HCT116 (cell line): ENCODE measurements at places on chromosomes 16 and 17. TPM values are rescaled to one million over a fixed set of nuclear protein-coding genes. Genes with fewer than 3 reads are reported as not detected.

The ITGAD gene
- total RNA-seq = 0.12 TPM

The PKMYT1 gene
- 104 TPM for total RNA-seq

DNA sequence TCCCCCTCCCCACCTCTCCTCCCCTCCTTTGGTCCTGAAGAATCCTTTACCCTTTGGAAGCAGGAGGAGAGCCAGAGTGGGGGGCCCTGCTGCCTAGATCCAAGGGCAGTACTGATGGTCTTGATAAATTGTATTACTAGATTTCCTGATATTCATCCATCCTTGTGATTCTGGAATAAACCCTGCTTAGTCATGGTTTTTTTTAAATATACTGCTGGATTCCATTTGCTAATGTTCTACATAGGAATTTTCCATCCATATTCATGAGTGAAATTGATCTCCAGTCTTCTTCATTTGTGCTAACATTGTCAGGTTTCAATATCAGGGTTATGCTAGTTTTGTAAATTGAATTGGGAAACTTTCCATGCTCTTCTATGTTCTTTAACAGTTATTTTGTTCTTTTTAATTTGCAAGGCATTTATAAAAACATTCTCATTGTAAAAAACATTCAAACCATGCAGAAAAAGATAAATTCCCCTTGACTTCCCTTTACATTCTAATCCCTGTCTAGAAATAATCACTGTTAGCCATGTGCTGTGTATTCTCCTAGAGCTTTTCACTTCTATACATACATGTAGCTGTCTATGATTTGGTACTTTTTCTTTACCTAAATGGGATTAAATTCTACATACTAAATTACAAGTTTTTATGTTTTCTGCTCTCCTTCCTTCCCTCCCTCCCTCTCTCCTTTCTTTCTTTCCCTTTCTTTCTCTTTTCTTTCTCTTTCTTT lies 56.7 kb downstream of the CCDC42 start:
- DNase-seq = no peak

- DNase-seq = no peak
Observed at GRCh38 chr16:21600031-21600773, 825 bp downstream of the METTL9 start.

GRCh38 chr17:31008374-31009041 lies 37.7 kb downstream of the RNF135 start:
- no peak for DNase-seq

DNA sequence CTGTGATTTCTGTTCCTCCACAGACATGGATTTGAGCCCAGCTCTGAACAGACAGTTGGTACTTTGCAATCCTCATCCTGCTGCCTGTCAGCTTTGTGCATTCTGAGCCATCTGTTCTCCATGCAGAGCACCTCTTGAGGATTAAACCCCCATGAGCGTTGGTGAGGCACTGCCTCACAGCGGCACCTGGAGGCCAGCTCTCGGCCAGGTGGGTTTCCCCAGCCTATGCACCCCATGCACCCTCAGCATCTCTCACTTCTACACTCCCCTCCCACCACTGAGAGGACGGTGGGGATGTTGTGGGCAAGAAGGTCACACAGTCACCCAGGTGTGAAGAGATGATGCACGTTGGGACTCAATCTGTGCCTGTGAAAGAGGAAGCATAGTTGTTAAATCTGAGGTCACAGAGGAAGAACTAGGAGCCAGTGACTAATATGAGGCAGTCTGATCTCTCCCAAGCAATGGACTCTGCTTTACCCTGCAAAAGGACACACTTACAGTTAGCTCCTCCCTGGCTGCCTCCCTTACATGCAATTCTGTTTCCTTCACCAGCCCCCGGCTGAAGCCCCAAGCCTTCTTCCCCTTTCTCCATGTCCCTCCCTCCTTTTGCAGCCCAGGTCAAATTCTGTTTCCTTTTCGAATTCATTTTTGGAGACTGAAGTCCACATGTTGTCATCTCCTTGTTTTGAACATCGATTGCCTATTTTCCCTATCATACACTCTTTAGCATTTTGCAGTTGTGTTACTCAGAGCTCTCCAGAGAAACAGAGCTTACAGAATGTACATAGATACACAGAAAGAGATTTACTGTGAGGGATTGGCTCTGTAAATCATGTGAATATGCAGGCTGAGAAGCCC lies 58.5 kb downstream of the HS3ST3B1 start:
- DNase-seq = no peak

- no peak for DNase-seq
Observed at GRCh38 chr17:62802561-62803205, 5.4 kb downstream of the MARCHF10 start.

The C16orf92 gene
- not detected for total RNA-seq

DNA sequence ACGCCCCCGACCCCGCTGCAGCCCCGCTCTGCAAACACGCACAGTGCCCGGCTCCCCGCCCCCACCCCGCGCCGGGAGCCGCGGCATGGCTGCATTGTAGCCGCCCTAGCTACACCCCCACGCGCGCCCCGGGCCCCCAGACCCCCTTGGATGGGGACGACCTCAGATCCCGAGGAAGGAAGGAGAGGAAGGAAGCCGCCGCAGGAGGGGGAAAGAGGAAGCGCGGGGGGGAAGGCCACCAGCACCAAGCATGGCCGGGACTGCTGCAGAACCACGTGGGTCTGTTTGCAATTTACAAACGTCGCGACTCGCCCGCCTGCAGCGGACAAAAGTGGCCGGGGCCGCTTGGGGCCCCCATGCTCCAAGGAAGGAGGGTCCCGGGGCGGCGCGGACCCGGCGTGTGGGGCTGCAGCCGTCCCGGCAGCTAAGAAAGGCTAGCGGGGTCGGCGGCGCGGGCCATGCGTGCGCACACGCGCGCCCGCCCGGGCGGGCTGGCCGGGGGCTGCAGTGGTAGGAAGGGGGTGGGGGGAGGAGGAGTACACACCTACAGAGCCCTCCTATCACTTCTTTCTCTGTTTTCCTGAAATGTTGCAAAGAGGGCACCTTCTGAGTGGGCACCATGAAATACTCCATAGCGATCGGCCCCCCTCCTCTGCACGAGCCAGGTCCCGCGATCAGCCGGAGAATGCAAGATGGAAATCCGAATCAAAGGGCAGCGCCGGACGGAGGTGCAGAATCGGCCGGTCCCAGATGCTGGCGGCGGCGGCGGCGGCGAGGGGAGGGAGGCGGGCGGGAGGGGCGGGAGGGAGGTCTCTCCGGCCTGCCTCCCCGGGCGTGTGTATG lies 488 bp downstream of the TFAP4 start:
- DNase-seq = no peak

DNA sequence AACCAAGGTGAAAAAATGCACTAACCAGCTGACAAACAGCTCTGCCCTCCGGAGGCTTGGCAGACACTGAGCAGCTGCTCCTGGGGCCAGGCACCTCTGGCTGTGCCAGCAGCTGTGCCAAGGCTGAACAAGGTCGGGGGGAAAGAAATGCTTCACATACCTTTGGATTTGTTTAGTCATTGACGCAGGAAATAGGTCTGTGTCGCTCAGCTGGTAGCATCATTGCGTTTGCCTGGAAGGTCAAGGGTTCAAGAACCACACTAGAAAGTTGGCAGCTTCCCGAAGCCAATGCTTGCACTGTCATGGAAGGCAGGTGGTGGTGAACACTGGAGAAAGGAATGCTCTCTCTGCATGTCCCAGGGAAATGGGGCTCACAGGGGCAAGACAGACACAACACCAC lies 63.5 kb downstream of the PCTP start:
- no peak for DNase-seq
